ENCODE measurements at places on chromosomes 16 and 17.
A peak's percentile ranks its signal among the peaks of the same experiment; 100 is the strongest.

GRCh38 chr16:30715750-30716445 lies 16.9 kb downstream of the SRCAP start:
- DNase-seq: no peak

DNA sequence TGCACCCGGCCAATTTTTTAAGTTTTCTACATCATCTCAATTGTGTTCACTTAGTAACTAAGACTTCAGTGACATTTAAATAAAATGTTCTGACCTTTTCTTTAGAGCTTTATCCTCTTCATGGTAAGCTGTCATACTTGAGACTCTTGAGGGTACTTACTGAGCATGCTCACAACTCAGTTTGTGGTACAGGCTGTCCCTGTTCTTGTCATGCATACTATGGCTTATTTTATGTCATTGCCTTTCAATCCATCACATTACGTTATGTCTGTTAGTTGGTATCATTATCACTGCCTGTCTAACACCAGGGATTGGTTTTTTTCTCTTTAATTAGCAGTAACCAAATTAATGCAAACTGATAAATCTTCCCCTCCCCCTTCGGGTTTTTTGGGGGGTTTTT lies 41.9 kb upstream of the RHBDL3 start:
- no peak for DNase-seq

GRCh38 chr16:46962629-46963028 lies 10.8 kb downstream of the DNAJA2 start:
- no peak for DNase-seq

- no peak for DNase-seq
Measured at GRCh38 chr16:22330326-22330725, 33.1 kb downstream of the POLR3E start.

DNA sequence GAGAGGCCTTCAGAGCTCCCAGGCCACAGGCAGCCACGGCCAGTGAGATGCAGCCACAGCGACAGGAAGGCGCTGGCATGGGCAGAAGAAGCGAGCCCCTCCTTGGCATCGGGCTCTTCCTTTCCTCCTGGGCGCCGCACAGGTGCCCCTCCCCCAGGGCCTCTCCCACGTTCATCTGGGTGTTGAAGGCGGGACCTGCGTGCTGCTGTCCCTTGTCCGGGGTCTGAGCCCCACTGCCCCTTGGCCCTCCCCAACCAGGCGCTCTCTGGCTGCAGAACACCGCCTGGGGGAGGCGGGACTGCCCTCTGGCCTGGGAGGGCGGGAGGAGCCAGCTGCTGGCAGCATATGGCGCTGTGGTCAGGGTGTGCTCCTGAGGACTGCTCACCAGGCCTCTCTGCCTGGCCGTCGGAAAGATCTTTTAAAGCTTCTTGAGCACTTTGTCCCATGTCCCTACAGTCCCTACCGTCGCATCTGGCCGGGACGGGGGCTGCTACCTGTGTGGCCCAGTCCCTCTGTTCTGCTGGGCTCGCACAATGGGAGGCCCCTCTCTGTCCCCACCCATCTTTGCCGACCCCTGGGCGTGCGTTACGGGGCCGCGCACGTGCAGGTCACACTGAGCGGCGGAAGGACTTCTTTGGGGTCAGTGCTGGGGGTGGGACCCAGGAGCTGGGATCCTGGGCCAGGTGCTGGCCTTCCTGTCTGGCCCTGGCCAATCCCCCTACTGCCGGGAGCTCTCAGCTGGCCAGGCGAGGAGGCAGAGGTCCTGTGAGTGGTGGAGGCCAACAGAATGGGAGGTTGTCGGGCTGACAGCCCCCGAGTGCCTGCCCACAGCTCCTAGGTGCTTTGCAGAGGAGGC lies 1.7 kb downstream of the SLC25A10 start:
- DNase-seq: no peak

DNA sequence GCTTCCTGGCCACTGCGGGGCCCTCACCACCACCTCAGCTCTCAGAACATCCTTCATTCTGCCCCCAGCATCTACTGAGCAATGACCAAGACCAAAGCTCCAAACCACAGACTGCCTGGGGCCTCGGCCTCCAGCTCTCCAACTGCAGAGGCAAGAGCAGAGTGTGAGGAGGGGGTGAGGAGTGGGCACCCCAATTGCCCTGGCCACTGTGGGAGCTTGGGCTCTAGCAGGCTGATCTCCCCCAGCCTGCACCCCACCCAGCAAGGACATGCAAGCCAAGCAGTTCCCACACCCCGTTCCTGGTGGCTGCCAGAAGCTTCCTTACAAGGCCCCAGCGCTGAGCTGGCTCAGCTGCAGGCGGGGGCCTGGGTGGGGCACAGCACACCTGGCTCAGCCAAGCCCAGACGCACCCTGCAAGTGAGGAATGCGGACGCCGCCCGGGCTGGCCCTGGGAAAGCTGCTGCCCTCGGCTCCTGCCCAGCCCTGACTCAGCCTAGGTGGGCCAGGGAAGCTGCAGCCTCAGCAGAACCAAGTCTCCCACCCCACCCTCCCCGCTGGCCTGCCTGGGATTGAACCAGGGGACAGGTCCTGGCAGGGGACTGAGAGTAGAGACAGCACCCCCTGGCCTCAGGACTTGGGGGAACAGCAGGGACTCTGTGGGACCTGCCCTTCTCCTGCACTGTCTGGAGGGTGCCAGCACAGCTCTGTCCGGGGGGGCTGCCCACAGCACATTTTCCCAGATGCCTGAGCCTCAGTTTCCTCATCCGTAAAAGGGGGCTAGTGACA lies 29.7 kb upstream of the KRT17 start:
- peak; percentile 68 for DNase-seq

- DNase-seq: no peak
Measured at GRCh38 chr16:26247063-26247462, 555.3 kb downstream of the HS3ST4 start.
